AG20443 (cell line): ENCODE measurements at places on chromosomes 7 and 10.

GRCh38 chr10:2438248-2438939 lies 629.0 kb upstream of the PFKP start:
- no peak for DNase-seq

DNA sequence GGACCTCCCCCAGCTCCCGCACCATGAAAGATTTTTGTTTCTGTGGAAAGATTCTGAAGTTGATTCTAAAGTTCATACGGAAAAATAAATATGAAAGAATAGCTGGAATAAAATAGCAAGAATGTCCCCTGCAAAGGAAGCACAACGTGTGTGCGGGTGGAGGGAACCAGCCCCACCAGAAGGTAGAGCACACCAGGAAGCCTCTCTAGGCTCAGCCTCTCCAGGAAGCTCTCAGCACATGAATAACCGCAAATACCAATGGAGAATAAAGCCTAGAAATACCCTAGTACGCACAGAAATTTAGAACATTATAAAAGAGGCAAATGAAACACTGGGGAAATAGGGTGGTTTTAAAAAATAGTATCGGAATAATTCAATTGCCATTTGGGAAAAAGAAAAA lies 24.6 kb upstream of the FAM170B start:
- DNase-seq, result no peak

- no peak for DNase-seq
Measured at GRCh38 chr10:124086787-124087671, 6.4 kb downstream of the CHST15 start.

- no peak for DNase-seq
Measured at GRCh38 chr10:81882011-81882410, 7.0 kb downstream of the NRG3 start.

DNA sequence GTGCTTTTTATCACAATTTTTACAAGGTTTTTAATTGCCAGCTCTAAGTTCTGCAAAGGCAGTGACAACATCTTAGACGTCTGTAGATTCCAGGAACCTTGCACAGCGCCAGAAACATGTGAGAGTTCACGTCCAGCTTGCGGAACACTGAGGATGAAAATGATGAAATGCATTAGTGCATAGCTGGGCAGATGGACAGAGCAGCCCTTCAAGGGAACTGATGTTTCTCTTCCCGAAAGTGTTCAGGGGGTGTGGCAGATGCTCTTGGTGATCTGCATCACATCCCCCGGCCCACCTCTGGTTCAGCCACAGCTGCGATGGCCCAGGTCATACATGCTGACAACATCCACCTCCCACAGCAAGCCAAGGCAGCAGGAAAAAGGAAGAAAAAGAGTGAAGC lies 40.9 kb downstream of the ITIH5 start:
- DNase-seq, result peak; percentile 21

GRCh38 chr7:43674559-43675436 lies 54.5 kb downstream of the COA1 start:
- peak; percentile 80 for DNase-seq

DNA sequence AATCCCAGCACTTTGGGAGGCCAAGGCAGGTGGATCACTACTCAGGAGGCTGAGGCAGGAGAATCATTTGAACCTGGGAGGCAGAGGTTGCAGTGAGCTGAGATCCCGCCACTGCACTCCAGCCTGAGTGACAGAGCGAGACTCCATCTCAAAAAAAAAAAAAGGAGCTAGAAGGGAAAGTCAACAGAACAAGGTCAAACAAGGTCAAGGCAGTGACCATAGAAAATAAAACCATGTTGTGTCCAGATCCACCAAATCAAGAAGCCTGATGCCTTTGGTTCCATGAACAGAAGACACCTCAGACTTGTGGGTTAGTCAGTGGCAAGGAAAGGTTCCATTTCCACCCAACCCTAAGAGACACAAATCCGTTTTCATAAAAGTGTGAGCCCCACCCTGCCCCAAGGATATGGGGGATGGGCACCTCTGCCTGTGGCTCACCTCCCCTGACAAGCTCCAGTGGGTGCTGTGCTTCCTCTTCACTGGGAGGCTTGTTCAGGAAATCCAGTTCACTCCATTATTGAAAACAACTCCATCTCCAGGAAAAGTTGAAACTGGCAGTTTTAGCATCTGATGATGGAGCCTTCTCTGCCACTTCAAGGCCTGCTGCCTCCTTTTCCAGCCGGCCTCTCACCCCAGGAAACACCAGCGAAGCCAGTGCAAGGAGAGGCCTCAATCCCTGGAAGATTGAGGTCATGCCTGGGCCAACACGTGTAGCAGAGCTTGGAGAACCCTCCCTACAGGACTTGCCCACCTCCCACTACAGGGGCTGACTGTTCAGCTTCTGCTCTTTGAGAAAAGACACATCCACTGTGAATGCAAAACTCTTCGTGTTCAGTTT lies 152.9 kb downstream of the NRF1 start:
- DNase-seq, result no peak

- no peak for DNase-seq
Measured at GRCh38 chr10:1115607-1115955, 59.4 kb downstream of the WDR37 start.

GRCh38 chr7:86788948-86789347 lies 145.2 kb downstream of the GRM3 start:
- DNase-seq, result no peak

DNA sequence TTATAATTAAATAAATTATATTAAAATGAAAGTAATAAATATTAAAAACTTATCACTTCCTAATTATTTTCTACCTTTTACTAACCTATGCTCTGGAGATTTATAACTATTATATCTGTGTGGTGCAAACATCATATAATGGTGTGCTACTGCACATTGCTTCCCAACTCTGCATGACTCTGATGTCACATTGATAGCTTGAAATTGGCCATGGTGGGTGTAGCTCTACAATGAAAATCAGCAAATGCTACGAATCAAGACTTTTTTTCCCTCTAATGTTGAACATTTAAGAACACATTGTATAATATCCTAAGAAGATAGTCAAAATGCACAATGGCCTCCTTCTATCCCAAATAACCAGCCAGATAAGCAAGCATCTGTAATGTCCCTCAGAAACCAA lies 99.1 kb downstream of the ARMH3 start:
- no peak for DNase-seq

DNA sequence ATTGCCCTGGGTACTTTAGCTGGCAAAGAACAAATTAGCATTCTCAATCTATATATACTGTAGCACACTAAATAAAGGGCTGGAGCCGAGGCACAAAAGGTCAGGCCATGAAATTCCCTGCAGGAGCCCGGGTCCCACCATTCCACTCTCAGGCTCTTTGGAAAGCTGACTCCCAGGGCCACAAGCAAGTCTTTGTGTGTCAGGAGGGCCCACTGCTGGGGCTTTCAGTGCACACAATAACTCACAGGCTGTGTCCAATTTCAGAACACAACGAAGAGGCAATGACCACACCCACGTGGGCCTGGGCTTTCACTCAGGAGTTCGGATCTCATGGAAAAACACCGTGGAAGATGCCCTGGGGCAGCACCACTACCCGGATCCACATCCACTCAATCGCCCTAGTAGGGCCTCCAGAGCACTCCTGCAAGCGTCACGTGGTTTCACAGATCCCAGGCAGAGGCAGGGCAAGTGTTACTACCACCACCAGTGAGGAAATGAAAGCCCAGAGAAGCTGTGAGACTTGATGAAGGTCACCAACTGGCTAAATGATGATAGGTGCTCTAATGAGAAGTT lies 60.3 kb downstream of the COBL start:
- no peak for DNase-seq

DNA sequence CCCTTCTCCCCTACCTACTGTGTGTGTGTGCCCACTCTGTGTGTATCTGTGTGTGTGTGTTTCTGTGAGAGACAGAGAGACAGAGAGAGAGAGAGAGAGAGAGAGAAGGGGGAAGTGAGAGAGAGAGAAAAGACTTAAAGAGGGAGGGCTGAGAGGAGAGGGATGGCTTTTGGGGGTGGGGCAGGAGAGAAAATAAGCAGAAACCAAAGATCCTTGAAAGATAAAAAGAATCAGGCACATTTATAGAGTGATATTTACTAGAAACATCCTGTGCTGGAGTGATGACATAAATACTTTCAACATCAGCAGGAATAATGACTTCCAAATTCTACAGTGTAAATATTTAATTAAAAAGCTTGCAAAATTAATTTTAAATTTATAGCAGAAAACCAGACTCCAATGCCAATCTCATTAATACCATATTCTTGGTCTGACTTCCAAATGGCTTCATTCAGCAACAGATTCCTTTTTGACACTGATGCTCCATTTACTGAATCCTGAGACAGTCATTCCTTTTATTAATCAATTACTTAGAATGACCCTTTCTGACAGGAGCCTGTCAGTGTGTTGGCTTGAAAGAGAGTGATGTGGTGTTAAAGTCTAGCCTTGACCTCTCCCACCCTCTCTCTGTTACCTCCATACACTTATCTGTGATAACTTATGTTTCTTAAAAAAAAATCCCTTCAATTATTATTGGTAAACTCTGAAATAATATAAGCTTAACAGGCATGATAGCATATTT lies 41.7 kb upstream of the WNT2 start:
- no peak for DNase-seq

GRCh38 chr7:100396421-100396982 lies 23.2 kb downstream of the PILRA start:
- no peak for DNase-seq

GRCh38 chr7:46982928-46983327 lies 599.0 kb downstream of the TNS3 start:
- DNase-seq, result no peak

DNA sequence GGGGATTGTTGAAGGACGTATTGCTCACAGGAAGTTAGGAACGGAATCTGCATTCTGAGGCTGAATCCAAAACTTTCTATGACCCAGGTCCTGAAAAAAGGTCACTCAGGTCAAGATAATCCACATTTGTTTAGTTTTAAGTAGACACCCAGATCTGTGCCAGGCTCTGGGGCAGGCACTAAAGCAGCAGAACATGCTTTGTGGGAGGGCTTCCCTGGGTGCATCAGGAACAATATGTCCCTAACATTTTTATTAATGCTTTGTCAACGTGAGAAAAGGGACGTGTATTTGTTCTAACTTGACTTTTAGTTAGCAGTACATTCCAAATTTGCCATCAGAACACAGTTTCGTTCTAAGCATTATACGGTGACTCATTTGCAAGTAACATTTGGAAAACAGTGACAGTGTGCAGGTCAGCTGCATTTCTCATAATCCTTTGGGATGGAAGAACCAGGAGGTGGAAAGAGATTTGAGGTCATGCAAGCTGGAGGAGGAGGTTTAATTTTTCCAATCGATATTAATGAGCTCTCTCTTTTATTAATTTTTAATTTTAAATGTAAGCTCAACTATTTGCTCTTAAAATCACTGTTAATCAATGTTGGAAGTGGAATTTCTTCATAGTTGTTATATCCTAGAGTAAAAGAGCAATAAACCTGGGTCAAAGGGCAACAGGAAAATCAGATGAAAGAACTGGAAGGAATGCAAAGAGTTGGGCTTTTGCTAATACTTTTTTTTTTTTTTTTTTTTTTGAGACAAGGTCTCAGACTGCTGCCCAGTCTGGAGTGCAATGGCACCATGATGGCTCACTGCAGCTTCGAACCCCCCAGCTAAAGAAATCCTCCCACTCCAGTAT lies 35.0 kb downstream of the TAS2R41 start:
- DNase-seq, result peak; percentile 35

- peak; percentile 48 for DNase-seq
Measured at GRCh38 chr7:15947754-15948153, 261.3 kb upstream of the MEOX2 start.

GRCh38 chr10:12418725-12419261 lies 69.4 kb downstream of the CAMK1D start:
- DNase-seq, result no peak

GRCh38 chr7:12821746-12822145 lies 134.3 kb downstream of the ARL4A start:
- no peak for DNase-seq

GRCh38 chr10:75097666-75098285 lies 13.7 kb upstream of the SAMD8 start:
- DNase-seq, result peak; percentile 61

GRCh38 chr10:133254421-133255120 lies 16.9 kb downstream of the VENTX start:
- DNase-seq, result no peak

DNA sequence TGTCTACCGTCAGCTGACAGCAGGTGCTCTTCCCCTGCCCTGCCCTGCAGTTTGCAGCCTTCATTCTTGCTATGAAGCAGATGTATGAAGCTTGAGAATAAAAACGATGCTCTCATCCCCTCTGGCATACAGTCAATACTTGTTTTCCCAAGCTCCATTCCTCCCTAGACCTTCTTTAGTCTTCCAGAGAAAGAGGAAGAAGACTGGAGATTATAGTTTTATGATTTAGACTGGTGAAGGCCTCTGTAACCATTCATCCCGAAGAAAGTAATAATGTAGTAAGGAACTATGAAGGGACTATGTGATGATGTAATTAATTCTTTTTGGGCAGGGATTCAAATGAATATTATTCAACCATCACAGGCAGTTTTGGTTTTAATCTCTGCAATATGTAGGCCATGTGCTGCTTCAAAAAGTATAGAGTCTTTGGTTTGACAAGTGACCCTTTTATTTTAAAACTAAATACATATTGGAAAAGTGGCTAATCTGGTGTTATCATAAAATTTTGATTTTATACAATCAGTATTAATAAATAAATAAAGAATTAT lies 242.4 kb upstream of the KIAA1217 start:
- no peak for DNase-seq

DNA sequence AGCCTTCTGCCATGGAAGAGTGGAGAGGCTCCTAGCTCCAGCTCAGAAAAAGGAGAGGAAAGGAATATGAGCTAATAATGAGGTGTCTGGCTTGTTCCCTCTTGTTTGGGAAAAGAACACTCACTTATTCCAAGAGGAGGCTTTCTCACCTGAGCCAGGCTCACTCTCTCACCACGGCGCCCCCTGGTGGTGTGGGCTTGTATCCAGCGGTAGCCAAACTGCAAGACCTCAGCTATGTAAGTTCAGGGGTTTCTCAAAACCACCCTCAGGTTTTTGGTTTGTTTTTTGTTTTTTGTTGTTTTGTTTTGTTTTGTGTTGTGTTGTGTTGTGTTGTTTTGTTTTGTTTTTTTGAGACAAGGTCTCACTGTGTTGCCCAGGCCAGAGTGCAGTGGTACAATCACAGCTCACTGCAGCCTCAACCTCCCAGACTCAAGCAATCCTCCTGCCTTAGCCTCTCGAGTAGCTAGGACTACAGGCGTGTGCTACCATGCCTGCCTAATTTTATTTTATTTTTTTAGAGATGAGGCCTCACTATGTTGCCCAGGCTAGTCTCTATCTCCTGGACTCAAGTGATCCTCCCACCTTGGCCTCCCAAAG lies 124.0 kb downstream of the TMEM130 start:
- peak; percentile 60 for DNase-seq
